ENCODE measurements at places on chromosomes 6 and 20.
A peak's percentile ranks its signal among the peaks of the same experiment; 100 is the strongest.

DNA sequence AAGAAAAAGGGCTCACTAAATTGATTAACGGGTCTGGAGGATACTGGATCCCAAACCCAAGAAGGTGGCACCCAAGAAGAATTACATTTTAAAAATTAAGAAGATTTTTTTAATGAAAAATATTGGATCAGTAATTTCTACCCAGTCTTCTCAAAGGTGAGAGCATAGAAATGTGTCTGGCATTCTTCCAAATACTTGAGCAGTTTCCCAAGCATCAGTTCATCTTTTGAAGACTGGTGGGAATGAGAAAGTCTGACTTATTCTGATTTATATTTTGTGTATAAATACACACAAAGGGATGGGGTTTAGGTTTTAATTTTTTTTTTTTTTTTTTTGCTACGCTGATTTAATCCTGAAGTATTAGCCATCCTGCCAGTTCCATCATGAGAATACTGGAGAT lies 3.3 kb downstream of the MGME1 start:
- DNase-seq: no peak

- no peak for DNase-seq
These were observed 27.1 kb downstream of the BCAS1 start for GRCh38 chr20:54043076-54043967.

DNA sequence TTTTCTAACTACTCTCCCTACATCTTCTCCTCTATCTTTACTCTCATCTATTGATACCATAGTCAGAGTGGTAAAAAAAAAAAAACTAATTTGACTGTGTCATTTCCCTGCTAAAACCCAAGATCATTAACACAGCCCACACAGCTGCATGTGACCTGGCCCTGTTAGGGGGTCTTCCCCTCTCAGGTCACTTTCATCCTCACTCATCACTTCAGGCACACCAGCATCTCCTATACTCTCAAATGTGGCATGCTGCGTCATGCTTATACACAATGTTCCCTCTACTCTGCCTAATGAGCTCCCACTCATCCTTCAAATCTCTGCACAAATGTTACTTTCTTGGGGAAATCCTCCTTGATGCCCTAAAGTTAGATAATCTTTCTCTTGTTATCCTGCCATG lies 86.8 kb downstream of the CDK19 start:
- no peak for DNase-seq

DNA sequence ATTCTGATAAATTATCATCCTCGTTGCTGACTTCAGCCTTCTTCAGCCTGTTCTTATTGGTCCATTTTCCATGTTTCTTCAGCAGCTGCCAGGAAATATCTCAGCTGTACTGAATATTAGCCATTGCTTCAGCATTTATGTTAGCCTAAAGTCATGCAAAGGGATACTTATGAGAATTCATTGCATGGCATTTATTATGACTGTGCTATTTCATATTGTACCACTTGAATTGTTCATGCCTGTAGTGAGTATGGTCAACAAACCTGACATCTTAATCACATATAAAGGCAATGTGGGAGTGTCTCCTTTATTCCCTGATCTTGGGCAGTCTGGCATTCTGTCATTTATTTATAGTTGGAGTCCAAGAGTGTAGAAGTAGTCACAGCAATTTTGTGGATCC lies 193.4 kb upstream of the SLC35B3 start:
- no peak for DNase-seq

GRCh38 chr20:54555150-54555549 lies 79.8 kb downstream of the DOK5 start:
- no peak for DNase-seq

DNA sequence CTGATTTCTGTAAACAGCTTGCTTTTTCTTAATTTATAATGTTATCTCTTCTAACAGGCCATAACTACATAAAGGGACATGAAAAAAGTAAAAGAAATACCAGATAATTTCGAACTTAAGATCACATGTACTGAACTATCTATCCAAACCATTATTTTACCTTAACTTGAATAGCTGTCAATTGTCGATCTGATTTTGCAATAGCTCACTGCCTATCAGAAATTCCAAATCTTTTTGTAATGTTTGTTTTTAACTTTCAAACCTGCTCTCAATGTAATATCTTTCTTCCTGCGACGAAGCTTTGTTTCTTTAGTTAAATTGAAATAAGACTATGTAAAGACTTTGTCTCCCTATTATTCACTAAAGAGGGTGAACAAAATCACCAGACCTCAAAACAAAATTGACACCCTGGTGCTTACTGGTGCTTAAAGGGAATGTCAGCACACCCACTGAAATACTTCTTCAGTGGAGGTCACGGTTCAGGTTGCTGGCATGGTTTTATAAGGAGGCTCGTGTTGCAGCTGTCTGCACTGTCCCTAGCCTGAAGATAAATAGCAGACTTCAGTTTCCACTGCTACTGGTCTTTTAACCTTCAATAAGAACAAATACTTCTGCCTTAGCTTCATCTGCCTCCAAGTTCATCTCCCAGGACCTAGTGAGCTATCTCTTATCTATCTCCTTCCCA lies 117.5 kb upstream of the QKI start:
- DNase-seq: no peak

DNA sequence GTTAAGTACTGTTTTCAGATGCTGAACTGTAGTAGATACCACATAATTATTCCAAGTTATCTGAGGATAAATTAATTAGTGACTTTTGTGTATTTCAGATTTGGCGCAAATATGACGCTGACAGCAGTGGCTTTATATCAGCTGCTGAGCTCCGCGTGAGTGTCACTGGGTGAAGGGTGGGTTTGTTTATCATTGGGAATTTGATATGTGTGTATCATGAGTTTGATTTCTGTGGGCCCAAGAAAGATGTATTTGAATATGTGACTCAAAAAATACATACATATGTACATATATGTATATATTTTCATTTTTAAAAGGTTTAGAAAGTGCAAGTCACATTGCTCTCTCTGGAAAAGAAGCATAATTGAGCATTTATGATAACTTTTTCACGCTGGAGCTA lies 17.4 kb downstream of the SCGN start:
- DNase-seq: no peak

- DNase-seq: no peak
These were observed 13.5 kb downstream of the NCOA7 start for GRCh38 chr6:125804264-125804663.

- no peak for DNase-seq
These were observed 400.9 kb downstream of the TAF4 start for GRCh38 chr20:61664556-61665320.

- DNase-seq: no peak
These were observed 45.9 kb downstream of the ELOVL5 start for GRCh38 chr6:53302678-53303360.

DNA sequence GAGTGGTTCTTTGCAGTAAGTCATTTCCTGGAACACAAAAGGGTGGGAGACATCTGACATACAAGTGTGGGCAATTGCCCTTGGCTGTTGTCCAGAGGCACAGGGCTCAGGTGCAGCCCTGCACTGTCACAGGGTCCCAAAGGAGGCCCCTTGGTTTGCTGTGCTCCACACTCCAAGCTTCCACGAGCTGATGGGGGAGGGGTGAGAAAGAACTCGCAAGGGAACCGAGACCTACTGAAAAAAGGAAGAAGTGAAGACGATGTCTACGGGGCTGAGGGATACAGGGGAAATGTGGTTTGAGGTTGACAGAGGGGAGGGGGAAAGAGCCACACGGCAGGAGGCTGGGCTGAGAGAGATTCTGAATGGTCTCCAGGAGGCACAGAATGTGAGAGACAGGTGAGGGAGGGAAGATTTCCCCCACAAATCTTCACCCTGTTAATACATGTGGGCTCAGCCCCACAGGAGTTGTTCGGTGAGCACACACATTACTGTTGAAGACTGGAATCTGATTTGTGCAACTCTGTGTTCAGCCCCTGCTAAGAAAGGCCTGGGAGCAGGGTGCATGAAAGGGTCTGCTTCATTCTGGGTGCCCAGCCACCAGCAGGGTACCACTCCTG lies 123.4 kb downstream of the LY86 start:
- DNase-seq: no peak

- peak; percentile 48 for DNase-seq
These were observed 5.5 kb downstream of the ANKEF1 start for GRCh38 chr20:10040070-10040975.

- no peak for DNase-seq
These were observed 47.5 kb downstream of the OSTM1 start for GRCh38 chr6:108027056-108027455.

DNA sequence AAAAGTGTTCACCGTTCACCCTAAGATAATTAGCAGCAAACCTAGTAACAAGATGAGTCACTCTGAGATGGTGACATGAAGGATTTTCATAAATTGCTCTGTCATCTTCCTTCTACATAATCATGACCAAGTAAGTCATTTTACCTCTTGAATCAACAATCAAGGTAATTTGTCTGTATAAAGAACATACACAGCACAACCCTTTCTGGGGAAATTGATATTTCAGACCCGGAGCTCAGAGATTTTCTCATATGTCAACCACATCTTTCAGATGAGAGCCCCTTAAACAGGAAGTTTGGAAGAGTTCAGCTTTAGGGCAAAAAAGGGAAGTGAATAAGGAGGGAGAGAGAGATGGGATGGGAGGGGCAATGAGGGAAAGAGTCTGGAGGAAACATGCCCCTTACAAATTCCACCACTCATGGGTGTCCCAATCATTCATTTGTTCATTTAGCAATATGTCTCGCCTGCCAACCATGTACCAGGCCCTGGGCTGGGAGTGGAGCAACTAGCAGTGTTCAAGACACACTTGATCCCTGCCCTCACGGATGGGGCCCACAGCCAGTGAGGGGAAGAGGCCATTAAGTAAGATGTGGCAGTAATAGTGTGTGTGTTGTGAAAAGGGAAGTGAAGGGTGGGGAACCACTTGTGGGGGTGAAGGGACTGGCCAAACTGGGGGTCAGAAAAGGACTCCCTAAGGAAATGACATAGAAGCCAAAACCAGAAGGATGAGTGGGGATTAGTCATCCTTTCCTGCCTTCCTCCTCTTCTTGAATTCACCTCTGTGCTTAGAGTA lies 190.9 kb downstream of the MAFB start:
- no peak for DNase-seq

DNA sequence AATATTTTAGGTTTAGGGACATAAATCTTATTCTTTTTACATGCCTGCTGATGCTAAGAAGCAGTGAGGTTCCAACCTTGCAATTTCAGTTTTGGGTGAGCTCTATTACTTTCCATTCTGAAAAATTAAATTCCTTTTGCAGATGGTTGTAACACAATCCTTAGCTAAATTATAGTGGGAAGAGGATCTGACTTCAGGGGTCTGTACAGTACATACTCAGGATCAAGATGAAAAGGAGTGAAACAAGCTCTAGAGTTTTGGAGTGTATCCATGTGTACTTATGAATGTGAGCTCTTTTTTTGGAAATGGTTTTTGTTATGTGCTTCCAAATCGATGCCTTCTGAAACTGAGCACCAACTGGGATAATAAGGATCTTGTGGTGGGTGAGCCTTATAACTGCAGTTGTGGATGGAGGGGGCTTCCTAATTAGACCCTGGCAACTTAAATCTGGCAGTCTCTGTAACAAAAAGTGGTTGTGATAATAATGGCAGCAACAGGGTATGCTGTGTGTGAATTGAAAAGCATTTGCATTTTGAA lies 218.8 kb upstream of the MAP3K7 start:
- no peak for DNase-seq

GRCh38 chr20:15812696-15813095 lies 760.6 kb downstream of the KIF16B start:
- DNase-seq: no peak

GRCh38 chr6:142870787-142871415 lies 74.1 kb downstream of the HIVEP2 start:
- no peak for DNase-seq

DNA sequence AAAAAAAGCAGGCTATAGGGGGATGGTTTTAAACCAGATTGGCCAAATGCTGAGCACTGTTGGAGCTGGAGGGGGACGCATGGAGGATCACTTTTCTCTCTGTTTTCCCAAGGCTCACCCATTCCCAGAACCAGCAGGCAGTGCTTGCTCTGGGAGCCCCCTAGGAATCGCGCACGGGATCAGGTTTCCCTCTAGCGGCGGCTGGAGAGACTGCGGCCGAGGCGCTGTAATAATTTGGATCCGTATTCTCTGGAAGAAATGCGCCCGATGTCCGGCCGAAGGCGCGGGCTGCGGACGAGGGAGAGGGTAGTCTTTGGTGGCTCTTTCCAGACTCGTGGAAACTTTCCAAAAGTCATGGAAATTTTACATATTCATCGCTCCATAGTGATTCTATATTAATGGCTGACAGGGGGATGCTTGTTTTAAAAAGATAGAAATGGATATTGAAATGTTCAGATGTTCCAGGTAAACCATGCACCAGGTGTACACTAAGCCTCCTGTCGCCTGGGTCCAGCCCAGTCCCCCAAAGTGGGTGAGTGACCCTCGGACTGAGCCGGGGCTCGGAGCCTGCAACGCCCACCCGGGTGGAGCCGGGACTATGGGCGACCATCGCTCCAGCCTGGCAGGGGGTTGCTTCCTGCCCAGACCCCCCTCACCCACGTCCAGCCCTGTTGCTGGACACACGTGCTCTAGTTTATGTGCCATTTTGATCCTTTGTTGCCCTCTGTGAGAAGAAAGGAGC lies 78.7 kb upstream of the PHACTR3 start:
- no peak for DNase-seq

- DNase-seq: no peak
These were observed 90.7 kb upstream of the POPDC3 start for GRCh38 chr6:105270511-105270910.

DNA sequence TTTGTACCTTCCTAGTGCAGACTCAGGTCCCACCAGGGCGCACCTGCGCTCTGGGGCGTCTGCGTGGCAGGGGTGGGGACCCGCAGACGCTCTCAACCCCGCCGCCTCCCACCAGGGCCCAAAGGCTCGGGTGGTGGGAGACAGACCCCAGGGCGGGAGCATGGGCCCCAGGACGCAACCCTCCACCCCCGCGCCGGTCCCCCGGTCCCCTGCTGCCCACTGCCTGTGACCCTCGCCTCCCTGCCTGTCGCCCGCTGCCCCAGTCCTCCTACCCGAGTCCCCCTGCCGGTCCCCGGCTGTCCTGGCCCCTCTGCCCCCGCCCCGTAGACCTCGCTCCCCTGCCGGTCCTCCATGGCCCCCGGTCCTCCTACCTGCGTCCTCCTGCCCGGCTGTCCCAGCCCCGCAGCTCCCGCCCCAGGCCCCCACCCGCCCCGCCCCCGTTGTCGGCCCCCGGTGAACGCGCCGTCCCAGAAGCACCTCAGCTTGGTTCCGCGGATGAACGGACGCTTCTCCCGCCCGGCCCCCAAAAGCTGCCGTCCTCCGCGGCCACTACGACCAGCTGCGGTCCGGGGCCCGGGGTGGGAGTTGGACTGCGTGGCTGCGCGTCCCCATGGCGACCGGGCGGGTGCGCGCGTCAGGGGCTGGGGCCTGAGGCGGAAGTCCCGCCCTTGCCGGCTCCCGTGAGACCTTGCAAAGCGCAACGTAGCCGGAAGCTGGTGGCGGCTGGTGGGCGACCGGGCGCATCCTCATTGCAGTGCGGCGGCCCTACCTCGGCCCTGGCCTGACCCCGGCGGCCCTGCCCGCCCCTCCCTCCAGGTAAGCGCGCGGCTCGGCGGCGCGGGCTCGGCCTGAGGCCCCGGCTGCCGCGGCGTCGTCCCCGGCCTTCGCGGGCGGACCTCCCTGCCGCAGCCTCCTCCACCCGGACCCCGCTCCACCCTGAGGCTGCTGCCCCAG lies at the start of gene ARFGAP1:
Gene ARFGAP1 (plus strand): TSS at position 709 of the 954 bp plus-strand sequence. CDS start 2,768 bp downstream, outside the sequence.
- peak; percentile 50 for DNase-seq

GRCh38 chr6:72746276-72746675 lies 124.4 kb downstream of the KCNQ5 start:
- no peak for DNase-seq
